ENCODE measurements at places on chromosomes 16 and 17.

- DNase-seq: no peak
Measured at GRCh38 chr17:73820686-73821448, 176.6 kb upstream of the SDK2 start.

DNA sequence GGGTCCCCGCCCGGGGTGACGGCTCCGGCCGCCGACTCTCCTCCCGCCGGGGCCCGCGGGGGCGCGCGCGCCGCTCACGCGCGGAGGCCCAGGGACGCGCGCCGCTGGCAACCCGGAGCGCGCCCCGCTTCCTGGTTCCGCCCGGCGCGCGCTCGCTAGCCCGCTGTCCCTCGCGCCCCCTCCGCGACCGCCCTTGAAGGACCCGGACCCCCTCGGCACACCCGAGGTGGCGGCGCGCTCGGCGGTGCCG is at the start of gene STAT5B:
Gene STAT5B (minus strand): TSS at position 33 of the 250 bp plus-strand sequence. CDS start 44,264 bp downstream, outside the sequence.
- DNase-seq: peak; percentile 54

GRCh38 chr17:82228278-82228841 is 482 bp upstream of the SLC16A3 start:
- peak; percentile 56 for DNase-seq

DNA sequence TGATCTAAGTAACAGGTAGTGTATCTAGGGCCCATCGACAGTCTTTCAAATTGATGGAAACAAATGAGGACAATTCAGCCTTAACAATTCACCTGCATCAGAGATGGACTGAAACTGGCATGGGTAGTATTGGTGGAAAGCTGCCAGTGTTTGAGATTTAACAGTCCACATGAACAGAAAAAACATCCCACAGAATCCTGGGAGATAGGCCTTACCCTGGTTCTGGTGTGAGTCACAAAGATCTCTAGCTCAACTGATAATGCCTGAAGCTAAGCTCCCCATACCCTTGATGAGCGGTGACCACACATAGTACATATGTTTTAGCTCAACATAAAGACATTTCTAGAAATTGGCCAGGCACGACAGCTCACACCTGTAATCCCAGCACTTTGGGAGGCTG is 21.9 kb downstream of the CRK start:
- DNase-seq: no peak

GRCh38 chr16:54466233-54466632 is 179.6 kb upstream of the IRX3 start:
- DNase-seq: no peak

GRCh38 chr16:30947859-30948666 is 805 bp upstream of the ORAI3 start:
- no peak for DNase-seq

DNA sequence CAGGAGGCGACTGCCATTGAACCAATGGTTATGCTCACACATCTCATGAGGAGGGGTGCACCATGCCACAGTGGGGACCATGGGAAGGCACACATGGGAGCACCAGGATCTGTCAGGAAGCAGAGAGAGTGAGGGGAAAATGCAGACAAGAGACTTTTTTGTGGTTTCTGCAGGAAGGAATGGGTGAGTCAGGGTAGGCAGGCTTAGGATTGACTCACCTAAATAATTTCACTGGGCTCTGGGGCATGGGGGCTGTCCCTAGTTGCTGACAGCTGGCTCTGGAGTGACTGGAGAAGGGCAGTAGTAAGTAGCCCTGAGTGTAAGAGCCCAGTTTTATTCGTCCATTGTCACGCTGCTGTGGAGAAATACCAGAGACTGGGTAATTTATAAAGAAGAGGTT is 202.4 kb downstream of the AXIN2 start:
- DNase-seq: no peak

Data from T-cell (primary cell).